Nephron progenitor cell (in vitro differentiated cells): ENCODE measurements at places on chromosomes 3 and 15.

GRCh38 chr15:31352911-31353811 lies 26.5 kb downstream of the KLF13 start:
- DNase-seq: no peak

- no peak for DNase-seq
Observed at GRCh38 chr3:148600440-148600839, 97.3 kb upstream of the AGTR1 start.

DNA sequence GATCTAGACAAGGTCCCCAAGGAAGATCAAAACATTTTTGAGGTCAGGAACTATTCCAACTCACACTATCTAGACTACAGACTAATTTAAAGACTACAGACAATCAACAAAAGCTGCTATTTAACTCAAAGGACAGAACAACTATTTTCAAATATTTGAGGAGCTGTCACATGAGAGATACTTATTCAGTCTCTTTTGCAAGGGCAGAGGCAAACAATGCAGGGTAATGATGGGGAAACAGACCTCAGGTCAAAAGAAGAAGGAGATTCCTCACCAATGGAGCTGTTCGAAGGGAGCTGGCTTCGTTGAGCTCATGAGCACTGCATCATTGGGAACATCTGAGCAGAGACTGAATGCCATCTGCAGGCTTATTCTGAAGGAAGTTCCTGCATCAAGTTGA lies 231.9 kb downstream of the DTWD1 start:
- no peak for DNase-seq

- no peak for DNase-seq
Observed at GRCh38 chr3:114234745-114235144, 2.6 kb downstream of the ZNF80 start.

GRCh38 chr3:77939726-77940125 lies 899.8 kb downstream of the ROBO2 start:
- no peak for DNase-seq

GRCh38 chr3:175357758-175358157 lies 498.6 kb downstream of the NAALADL2 start:
- no peak for DNase-seq

DNA sequence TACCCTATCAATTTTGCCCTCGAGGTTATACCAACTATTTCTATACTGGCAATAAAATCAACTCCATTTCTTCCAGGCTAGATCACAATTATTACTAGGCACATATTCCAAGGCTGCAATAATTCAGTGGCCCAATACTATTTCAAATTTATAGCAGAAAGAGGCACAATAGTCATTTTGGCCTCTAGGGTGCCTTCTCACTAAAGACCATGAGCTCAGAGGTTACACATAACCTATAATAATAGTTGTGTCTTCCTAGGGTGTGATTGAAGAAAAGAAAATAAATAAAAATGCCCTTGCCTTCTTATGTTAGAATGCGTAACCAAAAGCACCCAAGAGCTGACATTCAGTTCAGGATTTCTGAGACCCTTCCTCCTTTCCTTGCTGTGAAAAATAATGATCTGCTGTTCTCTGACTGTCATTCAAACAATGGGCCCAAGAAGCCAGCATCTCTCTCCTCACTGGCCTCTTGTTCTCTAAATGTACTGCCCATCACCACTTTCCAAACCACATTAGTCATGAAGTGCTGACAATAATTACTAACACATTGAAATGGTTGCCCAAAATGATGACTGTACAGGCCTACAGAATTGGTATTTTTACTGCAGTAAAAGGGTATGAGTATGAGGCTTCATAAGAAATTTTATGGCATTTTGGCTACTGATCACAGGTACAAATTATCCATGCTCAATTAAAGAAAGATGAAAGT lies 244.8 kb downstream of the LRRN1 start:
- DNase-seq: no peak

DNA sequence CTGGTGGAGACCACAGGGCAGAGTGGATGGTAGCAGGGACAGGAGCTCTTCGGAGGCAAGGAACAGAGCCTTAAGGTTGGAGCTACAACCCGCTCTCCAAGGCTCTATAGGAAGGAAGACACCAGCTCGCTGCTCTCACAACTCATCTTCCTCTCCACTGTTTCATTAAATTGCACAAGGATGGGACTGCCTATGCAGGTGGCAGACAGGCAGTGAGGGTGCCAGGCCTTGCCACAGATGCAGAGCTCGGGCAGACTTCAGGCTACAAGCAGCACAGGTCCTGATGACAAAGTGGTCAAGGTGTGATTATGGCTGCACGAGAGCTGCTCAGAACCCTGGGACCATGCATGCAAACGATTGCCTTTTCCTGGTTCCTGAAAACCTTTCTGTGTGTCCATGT lies 144.6 kb downstream of the FOXP1 start:
- no peak for DNase-seq

- peak; percentile 46 for DNase-seq
Observed at GRCh38 chr15:76196269-76197231, 114.7 kb downstream of the ETFA start.

- peak; percentile 56 for DNase-seq
Observed at GRCh38 chr3:61315871-61316270, 64.6 kb upstream of the FHIT start.

GRCh38 chr3:194139814-194140391 lies 4.0 kb downstream of the HES1 start:
- DNase-seq: no peak

DNA sequence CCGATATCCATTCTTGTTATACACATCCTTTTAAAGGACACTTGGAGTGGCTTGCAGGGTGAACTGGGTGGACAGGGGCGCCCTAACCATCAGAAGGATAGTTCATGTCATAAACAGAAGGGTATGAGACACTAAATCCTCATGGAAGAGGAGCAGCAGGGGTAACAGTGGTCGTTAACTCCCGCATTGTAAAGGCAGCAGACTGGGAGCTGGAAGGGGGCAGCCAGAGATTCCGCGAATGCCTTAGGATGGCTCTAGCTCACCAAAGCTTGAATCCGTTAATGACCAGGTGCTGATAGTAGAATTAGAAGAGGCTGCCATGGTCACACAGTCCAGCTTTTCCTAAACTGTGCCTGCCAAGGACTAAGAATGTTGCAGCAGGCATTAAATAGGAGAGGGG lies 85.2 kb upstream of the ANKRD34C start:
- no peak for DNase-seq

GRCh38 chr15:63094495-63094931 lies 27.1 kb upstream of the LACTB start:
- no peak for DNase-seq

DNA sequence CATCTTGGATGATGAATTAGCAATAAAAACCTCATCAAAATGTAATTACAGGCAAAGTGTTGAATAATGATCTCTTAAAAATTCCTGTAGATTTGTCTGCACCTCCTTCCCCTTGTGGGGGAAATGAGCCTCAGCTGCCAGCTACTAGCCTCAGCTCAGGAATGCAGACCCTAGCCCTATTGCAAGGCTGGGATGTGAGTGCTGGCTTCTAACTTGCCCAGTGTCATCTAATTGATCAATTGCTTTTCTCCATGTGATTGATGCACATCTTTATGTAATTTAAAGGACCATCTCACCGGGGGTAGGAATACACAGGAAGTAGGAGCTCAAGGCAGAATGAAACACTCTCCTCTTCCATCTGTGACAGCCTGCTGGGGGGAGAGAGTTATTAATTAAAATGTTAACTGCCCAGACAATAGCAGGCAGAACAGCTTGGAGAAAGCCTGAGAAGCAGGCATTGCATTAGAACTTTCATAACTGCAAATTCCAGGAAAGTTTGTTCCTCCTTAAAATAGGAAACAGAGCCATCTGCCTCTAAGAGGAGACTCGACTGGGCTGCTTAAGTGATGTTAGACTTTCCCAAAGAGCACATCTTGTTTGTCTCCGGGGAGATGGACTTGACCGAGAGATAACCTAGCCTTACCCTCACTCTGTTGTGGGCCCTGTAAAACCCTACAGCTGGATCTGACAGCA lies 69.6 kb downstream of the LRTM1 start:
- peak; percentile 16 for DNase-seq

DNA sequence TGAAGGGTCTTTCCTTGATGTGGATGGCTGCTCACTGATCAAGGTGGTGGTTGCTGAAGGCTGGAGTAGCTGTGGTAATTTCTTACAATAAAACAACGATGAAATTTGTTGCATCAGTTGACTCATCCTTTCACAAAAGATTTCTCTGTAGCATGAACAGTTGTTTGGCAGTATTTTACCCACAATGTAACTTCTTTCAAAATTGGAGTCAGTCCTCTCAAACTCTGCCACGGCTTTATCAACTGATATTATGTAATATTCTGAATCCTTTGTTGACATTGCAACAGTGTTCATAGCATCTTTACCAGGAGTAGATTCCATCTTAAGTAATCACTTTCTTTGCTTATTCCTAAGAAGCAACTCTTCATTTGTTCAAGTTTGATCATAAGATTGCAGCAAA lies 252.6 kb downstream of the UBE2E2 start:
- no peak for DNase-seq

DNA sequence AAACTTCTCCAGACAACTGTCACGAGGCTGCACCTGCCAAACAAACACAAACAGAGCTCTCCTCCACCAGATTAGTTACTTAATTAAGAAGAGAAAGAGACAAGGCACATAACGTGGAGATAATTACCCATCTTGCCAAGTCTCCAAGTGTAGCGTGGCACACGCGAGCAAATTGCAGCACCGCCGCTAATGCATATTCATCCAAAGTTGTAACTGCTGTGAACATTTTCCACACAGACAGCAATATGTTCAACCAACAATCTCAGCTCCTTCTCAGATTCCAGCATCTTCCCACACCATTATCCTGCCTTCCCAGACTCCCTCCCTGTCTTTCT lies 309.6 kb upstream of the TLE3 start:
- DNase-seq: no peak

DNA sequence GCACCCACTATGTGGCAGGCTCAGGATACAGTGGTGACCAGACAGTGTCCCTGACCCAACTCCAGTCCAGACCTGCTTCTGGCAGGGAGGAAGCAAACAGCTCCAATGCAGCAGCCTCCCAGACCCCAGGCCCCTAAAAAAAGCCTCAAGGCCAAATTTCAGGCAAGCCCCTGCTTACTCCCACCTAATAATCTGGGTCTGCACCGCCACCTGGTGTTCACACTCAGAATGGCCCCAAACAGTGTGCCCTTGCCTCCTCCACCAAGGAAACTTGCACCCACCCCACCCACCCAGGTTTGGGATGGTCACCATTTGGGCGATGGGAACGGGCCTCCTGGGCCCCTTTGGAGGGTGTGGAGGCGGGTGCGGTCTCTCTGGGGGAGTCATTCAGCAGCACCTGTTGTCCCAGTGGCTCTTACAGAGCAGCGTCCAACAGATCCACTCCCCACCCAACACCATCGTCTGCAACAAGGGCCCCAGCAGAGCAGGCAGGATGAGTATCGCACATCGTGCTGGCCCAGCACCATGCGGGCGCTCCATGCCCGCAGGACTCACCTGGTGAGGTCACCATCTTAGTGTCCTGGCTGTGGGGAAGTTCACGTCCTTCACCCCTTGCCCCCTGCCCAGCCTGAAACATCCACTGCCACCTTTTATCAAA lies 17.3 kb downstream of the C3orf18 start:
- DNase-seq: peak; percentile 86

- DNase-seq: no peak
Observed at GRCh38 chr3:128987302-128988100, 6.4 kb downstream of the CFAP92 start.

DNA sequence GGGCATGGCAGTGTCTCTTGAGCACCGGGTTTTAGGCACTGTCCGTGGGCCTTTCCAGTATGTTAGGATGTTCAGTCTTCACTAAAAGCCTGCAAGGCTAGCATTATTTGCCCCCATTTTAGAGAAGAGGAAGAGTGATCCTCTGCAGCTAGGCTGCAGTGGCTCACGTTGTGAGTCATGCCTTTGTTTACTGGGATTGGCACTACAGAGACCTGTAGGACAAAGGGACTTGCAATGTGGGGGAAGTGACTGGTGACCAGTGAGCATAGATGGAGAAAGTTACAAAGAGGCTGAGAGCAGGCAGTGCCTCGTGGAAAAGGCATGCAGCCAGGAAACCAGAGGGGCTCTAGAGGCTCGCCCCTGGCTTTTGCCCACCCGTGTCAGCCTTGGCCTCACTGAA lies 26.8 kb upstream of the CPNE9 start:
- DNase-seq: no peak

DNA sequence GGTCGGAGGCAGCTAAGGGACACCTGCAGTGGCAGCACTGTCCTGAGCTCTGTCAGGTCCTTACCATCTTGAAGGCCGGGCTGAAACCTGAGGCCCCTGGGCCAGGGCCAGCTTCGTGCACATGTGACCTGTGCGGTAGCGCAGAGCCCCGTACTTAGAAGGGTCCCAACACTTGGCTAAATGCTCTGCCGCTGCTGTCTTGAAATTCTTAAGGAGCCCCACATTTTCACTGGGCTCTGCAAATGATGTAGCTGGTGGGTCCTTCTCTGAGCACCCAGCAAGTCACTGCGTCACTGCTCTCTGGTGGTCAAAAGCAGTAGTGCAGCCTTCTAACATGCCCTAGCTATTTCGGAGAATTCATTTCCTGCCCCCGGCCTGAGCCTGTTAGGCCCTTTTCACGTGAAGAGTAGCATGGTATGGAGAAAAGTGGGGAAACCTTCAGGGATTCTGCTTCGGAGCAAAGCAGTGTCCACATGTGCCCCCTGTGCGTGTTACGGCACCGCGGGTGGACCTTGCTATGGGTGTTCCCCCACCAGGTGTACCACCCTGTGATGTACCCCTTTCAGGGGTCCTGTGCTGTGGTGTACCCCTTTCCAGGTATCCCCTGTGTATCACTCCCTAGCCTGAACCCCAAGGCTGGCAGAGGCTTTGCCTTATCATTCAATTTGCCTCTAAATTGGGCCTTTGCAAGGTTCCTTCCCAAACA lies 79.7 kb downstream of the TMEM266 start:
- peak; percentile 85 for DNase-seq

- no peak for DNase-seq
Observed at GRCh38 chr15:76172782-76173181, 113.0 kb downstream of the TMEM266 start.

DNA sequence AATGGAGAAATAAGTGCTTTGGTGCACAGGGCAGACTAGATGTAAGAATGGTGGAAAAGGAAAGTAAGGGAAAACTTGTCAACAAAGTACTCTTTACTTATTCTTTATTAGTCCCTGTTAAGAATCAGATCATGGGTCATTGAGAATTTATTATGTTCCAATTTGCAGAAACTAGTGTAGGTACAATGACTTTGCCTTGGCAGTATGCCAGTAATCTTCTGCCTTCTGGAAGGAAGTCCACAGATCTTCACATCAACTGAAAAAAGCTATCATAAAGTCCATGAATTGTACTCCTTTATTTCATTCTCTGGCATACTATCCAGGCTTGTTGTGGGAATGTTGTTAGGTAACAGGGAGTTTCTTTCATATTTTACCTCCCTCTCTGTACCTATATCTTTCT lies 88.2 kb upstream of the FLNB start:
- DNase-seq: no peak
